ENCODE measurements at places on chromosomes 7 and 10.

DNA sequence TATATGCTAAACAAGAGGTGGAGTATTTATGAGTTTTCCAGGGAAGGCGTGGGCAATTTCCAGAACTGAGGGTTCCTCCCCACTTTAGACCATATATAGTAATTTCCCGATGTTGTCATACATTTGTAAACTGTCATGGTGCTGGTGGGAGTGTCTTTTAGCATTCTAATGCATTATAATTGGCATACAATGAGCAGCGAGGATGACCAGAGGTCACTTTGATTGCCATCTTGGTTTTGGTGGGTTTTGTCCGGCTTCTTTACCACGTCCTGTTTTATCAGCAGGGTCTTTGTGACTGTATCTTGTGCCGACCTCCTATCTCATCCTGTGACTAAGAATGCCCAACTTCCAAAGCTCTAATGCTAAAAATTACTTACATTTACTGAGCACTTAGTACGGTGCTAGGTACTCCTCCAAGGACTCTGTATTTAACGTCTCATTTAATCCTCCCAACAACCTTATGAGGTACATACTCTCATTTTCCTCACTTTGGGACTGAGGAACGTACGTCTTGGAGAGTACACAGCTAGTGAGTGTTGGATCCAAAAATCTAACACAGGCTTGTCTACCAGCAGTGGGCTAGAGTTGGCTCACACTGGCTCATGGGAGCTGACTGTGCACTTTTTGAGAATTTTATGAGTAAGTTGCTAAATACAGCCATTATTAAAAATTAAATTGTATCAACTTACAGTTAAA lies 144.8 kb upstream of the NEBL start:
- DNase-seq = no peak

- no peak for DNase-seq
These were observed 186.1 kb downstream of the ARL4A start for GRCh38 chr7:12873571-12873970.

DNA sequence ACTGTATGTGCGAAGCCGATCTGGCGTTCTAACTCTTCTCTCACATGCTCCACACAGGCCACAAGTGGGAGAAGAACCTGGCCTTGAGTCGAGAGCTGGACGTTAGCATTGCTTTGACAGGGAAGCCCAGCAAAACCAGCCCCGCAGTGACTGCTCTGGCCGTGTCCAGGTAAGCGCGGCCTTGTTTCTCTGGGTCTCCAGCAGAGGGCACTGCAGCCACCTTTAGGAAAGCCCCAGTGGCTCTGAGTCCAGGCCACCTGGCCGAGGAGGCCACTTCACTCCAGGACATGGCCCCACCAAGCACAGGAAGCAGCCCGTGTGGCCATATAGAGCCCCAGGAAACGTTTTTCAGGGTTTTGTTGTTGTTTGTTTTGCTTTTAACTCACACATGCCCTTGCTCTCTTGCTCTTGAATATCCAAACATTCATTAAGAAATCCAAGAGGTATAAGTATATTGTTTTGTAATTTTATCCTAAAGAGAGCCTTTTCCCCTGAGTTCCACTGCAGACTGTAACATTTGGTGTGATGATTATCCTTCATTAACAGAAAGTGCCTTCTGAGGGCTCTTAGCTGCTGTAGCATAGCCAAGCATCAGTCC lies 41.8 kb upstream of the LRRC18 start:
- peak; percentile 73 for DNase-seq

- DNase-seq = no peak
These were observed 653.9 kb upstream of the FOXK1 start for GRCh38 chr7:4028221-4028620.

- DNase-seq = no peak
These were observed 73.3 kb downstream of the KIAA1549 start for GRCh38 chr7:138907850-138908249.

DNA sequence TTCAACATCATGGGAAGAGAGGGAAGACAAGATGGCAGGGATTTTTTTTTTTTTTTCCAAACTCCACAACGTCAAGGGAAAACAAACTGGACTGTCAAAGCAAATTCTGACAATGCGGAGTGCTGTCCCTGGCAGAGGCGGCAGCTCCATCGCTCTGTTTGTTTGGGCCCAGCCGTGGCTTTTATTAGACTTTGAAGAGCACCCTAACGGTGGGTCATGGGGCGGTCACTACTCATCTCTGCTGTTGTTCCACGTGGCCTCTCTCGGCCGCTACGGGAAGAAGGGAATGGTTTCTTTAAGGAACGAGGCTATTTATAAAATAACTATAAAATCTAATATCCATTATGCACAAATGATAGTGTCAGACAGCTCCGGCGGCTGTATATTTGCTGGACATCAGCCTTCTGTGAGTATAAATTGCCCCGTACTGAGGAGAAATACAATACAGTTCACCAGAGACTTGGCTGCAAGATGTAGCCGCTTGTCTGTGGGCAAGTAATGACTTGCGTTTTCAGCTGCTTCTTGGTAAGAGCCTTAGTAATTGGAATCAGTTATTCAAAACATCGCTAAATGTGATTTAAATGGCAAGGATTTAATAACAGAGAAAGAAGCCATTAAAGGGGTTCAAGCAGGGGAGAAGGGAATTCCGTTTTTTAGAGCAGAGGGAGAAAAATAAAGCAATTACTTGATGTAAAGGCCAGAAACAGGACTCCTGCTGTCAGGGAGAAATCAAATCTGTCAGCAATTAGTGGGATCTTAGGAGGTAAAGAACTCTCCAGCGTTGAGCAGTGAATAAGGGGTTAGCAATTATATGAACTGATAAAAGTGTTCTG lies 61.7 kb upstream of the RAB11FIP2 start:
- DNase-seq = no peak

- no peak for DNase-seq
These were observed 596.0 kb upstream of the FOXK1 start for GRCh38 chr7:4085937-4086691.

GRCh38 chr10:115117301-115117700 lies 24.1 kb downstream of the ATRNL1 start:
- DNase-seq = no peak

GRCh38 chr7:102248456-102249395 lies 37.9 kb upstream of the SH2B2 start:
- DNase-seq = no peak

GRCh38 chr7:125425506-125425905 lies 495.9 kb upstream of the POT1 start:
- DNase-seq = no peak

DNA sequence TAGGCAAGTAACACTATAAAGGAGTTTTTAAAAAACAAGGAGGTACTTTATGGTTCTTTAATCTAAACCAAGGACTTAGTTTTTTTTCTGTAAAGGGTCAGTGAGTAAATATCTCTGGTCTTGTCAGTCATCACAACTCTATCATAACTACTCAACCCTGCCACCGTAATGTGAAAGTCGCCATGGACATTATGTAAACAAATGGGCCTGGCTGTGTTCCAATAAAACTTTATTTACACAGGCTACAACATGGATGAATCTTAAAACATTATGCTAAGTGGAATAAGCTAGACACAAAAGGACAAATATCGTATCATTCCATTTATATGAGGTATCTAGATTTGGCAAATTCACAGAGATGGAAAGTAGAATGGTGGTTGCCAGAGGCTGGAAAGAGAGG lies 60.8 kb upstream of the SP4 start:
- DNase-seq = no peak

Data from urothelium cell line (cell line).